ENCODE measurements at places on chromosomes 1 and 21. TPM values are rescaled to one million over a fixed set of nuclear protein-coding genes. Genes with fewer than 3 reads are reported as not detected.

GRCh38 chr1:47629201-47629600, 191.4 kb downstream of the FOXD2 start:
- no peak for DNase-seq

- DNase-seq: no peak
Measured at GRCh38 chr1:208868554-208868953, 624.4 kb upstream of the PLXNA2 start.

DNA sequence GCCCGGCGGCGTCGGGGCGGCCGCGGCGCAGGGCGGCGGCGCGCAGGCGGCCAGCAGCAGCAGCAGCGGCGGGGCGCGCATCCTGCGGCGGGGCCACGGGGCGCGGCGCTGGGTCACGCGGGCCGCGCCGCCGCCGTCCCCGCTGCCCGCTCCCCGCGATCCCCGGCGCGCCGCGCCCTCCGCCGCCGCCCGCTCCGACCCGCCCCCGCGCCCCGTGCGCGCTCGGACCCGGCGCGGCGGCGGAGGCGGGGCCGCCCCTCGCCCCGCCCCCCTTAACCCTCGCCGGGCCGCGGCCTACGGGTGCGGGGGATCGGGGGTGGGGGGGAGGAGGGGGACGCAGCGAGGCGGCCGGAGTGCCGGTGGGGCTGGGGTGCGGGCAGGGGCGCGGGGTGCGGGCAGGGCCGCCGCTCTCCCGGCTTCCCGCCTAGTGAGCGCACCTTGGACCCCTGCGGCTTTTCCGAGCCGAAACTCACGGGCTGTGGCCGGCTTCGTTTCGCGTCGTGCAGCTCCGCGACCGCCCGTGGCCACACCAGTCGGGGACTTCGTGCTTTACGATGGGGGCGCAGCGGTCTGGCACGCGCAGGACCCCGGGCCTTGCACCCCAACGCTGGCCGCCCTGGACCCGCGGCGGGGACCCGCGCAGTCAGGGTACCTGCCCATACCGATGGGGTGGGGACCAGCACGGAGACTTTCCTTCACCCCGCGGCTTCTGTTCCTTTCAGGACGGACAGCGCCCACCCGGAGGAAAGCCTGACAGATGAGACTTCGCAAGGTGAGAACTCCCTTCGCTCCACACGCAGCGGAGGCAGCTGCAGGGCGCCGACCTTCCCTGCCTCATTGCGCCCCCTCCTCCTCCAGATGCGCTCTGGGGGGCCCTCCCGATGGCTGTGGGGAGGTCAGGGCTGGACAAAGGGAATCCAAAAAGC, at the start of gene FNDC10:
FNDC10 (minus strand) TSS at position 201 of the 926 bp plus-strand sequence; CDS start at position 81, 120 bp downstream.
- no peak for DNase-seq

GRCh38 chr1:51303751-51304251, 26.6 kb downstream of the TTC39A start:
- DNase-seq: no peak

- DNase-seq: no peak
Measured at GRCh38 chr1:101980974-101981373, 15.8 kb downstream of the OLFM3 start.

GRCh38 chr21:45409466-45410150, 4.6 kb downstream of the COL18A1 start:
- no peak for DNase-seq

GRCh38 chr1:46616277-46617107, at the start of gene MOB3C:
Gene MOB3C (minus strand): TSS chr1:46616811. CDS start chr1:46613321, 3,490 bp downstream.
- peak; percentile 90 for DNase-seq

DNA sequence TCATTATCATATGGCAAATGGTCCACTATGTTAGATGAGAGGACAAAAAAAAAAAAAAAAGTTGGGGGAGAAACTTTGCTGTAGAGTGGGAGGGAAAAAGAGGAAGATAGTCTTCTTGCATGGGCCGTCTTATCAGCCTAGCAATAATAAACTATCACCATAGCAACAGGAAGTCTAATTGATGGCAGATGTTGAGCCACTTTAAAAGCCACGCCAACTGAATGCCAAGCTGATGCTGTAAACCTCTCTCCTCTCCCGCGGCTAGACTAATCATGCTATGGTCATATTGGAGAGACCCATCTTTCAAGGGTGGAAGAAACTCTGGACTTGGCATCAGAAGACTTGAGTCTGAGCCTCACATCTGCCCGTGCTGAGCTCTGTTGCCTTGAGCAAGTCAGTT, 122.2 kb upstream of the HOOK1 start:
- DNase-seq: peak; percentile 82

DNA sequence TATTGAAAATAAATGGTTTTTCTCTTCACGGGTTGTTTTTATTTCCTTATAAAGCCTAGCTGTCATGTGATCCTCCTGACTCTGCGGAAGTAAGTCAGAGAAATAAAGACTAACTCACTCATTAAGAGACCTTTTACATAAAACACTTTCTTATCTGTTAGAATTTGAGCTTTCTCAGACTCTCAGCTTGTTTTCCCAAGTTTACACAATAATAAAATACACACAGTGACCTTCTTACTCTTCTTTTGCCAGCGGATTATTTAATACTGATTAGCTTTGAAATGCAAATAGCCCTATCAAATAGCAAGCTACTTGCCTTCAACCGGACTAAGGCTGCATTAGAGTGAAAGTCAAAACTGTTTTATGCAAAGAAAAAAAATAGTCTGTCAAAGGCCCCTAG, 45.5 kb upstream of the CXADR start:
- DNase-seq: no peak

DNA sequence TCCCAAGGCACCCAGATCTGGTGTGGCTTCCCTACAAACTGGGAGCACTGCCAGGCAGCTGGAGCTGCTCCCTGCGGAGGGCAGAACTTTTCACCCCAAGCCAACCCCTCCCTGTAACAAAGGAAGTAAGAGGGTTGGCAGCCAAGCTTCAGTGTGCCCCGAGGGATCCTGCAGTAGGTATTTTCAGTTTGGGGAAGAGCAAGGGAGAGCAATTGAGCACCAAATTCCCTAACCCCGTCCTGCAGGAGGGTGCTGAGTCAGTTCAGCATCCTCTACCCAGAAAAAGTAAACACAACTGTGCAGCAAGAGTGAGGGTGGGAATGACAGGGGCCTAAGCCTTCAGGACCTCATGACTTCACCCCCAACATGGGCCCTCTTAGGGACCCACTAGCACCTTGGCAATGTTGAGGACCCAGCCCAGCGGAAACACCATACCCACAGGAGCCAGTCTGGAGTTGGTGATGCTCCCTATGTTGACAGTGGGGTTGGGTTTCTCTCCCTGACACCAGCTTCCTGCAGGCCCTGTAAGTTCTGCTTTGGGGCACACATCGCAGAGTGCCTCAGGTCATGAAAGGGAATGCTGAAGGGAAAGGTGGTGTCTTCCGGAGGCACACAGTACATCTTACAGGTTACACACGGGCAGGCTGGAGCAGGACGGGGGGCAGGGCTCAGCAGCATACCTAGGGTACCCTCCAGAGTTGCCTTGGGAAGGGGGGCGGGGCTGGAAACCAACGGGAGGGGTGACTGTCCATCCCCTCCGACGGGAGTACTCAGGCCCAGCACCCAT, 14.8 kb downstream of the SH3BP5L start:
- no peak for DNase-seq

- DNase-seq: no peak
Measured at GRCh38 chr1:5311634-5312292, 657.4 kb downstream of the AJAP1 start.

The CELA2A gene
- not detected for total RNA-seq

The SYNJ1 gene
- 6.8 TPM for total RNA-seq

The RBM11 gene
- not detected for total RNA-seq

The MFSD2A gene
- total RNA-seq: 2.1 TPM

Data from tongue (tissue), 3 donors.